ENCODE measurements at places on chromosomes 6 and 20. TPM values are rescaled to one million over a fixed set of nuclear protein-coding genes. Genes with fewer than 3 reads are reported as not detected.

GRCh38 chr20:33893314-33893713, 82.2 kb downstream of the CHMP4B start:
- no peak for DNase-seq

- no peak for DNase-seq
Measured at GRCh38 chr20:5260889-5261288, 55.9 kb downstream of the PROKR2 start.

DNA sequence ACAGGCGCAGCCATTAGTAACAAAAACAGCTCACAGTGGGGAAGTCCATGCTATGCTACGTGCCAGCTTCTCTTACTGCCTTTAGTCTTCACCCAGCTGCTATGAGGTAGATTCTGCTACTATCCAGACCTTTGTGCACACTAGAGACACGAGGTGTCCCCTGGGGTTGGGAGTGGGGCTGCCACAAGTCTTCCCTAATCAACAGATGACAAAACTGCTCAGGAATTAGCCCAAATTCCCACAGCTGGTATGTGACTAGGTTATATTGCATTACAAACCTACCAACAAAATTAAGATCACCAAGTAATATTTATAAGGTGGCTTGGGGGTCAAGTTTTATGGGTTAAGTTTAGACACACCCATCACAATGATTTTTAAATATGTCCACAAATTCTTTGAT, 63.3 kb downstream of the PSMB1 start:
- no peak for DNase-seq

GRCh38 chr6:75755704-75756103, 6.7 kb downstream of the MYO6 start:
- no peak for DNase-seq

DNA sequence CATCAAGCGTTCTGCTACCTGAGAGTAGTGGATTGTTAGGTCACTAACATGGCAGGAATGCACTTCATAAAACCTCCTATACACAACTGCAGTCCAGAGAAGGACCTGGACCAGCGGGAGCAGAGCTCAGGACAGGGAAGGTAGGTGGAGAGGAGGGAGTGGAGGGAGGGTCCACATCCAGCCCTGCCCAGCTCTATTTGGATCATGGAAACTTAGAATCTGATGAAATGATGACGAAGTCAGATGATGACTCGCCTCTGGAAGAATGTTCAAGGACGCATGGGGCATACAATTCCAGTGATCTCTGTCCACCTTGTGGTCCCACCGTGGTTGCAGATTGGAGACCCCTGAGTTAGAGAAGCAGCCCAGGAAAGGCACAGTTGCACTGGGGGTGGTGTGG, 68.8 kb downstream of the CLIC5 start:
- no peak for DNase-seq

Gene IGF2R
- total RNA-seq: 16.6 TPM

All from thymus (tissue), 14 donors.